ENCODE measurements at places on chromosomes 6 and 20.

- DNase-seq, result no peak
Observed at GRCh38 chr20:32559205-32559752, 25.9 kb downstream of the NOL4L start.

- no peak for DNase-seq
Observed at GRCh38 chr20:19314621-19315020, 102.2 kb downstream of the SLC24A3 start.

- no peak for DNase-seq
Observed at GRCh38 chr6:45738057-45738455, 277.6 kb downstream of the CLIC5 start.

DNA sequence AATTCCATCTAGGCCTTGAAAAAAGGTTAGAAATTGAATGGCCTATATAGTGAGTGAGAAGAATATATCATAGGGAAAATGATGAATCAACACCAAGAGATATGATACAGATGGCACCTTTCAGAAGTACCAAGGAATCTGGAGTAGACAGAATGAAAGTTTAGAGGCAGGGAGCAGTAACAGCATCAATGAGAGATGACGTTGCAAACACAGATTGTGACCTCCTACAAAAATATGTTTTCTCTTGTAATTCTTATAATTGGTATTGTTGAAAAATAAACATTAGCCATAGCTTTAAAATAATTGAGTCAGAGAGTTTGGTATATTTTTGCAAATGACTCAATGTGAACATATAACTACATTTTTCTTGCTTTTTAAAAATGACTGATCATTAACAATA lies 1223.1 kb upstream of the GJE1 start:
- DNase-seq, result no peak

DNA sequence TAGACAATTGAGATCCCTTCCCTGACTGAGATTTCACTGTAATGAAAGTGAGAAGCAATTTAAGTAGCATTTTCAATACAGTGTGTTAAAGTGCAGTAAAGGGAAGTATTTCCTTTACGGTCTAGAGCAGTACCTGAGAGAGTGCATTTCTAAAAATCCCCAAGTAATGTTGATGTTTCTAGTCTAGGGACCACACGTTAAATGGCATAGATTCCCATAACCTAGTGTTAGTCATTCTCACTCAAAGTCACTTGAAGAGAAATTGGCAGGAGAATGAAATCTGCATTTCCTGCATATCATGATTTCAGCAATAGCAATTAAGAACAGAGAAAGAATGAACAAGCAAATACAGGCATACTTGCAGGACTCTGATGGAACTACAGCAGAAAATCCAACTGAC lies 67.9 kb downstream of the CGA start:
- DNase-seq, result no peak

DNA sequence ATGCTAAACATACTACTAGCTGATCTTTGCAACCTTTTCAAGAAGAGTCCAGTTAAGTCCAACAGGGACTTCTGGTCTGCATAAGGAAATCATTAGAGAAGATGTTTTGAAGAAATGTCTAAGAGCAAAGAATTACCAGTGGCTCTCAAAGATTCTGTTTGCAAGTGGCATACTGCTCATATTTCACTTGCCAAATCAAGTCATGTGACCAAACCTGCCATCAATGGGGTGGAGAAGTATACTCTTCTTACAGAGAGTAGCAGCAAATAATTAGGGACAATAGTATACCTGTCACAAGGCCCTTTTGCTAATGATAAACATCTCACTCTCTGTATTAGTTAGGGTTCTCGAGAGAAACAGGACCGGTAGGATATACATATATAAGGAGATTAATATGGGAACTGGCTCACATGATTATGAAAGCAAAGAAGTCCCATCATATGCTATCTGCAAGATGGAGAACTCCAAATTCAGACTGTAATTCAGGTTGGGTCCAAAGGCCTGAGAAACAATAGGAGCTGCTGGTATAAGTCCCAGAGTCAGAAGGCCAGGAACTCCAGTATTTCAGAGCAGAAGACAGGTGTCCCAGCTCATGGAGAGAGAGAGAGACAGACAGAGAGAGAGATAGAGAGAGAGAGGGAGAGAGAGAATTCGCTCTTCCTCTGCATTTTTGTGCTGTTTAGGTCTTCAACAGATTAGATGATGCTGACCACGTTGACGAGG lies 111.5 kb downstream of the LCA5 start:
- DNase-seq, result no peak

- no peak for DNase-seq
Observed at GRCh38 chr6:105611606-105612005, 208.7 kb upstream of the PREP start.

DNA sequence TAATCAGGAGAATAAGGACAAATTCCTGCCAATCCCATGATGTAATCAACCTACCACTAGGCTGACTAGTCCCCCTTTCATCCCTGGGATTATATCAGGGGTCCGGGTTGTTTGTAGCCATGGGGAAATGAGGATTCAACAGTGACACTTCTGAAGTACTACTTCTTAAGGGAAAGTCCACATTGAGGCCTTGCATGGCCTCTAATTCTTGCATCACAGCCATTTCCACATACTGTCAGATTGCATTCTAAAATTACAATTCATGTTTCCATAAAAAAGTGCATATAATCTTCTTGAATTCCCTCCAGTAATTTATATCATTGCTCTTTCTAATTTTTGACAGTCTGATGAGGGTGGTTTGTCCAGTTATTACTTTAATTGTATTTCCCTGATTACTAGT lies 184.2 kb downstream of the PHF3 start:
- DNase-seq, result no peak

GRCh38 chr6:150184850-150185731 lies 42.2 kb downstream of the PPP1R14C start:
- peak; percentile 24 for DNase-seq

- no peak for DNase-seq
Observed at GRCh38 chr6:95244751-95245150, 332.6 kb upstream of the MANEA start.
